GM03348 (cell line): ENCODE measurements at places on chromosomes 6 and 20.

GRCh38 chr6:21771626-21772320, 178.2 kb downstream of the SOX4 start:
- no peak for DNase-seq

GRCh38 chr6:25788305-25788922, 33.9 kb downstream of the SLC17A4 start:
- peak; percentile 61 for DNase-seq

- DNase-seq, result no peak
Observed at GRCh38 chr20:38874460-38875174, 51.6 kb upstream of the FAM83D start.

DNA sequence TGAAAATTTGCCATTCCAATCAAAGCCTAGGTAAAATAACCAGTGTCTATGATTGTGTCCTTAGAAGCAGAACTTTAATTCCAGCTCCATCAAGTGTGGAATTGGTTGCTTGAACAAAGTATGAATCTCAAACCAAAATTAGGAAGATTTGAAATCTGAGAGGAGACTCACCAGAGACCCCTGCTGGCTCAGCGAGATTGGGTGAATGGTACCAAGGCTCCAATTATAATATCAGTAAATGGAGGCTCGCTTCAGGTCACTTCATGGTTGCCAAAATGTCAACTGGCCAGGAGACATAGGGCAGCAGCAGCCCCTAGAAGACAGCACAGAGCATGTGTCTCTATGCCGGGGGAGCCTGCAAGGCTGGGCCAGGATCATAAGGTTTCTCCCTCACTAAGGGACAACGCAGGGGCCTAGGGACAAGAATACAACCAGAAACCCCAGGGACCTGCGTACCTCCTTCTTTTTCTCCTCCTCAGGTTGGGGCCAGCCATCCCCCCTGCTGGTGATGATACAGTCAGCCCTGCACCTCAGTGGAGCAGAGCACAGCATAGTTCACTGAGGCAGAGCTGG, 14.0 kb downstream of the RBL1 start:
- peak; percentile 17 for DNase-seq

DNA sequence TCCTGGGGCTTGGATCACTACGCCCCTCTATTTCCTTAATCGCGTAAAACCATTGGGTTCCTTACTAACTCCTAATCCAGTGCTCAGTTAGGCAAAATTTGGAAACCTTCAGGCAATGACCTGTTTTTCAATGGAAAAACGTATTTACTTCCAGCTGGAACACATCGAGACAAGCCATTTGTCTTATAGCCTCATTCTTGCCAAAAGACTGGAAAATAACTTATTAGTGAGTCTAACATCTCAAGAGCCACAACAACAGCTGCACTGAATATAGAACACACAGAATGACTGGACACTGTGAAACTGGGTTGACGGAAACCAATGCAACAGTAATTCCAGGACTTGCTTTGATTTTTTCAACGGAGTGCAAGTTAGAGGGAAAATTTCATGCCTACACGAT, 125.2 kb upstream of the MAP3K7 start:
- DNase-seq, result no peak
